ENCODE measurements at places on chromosomes 16 and 17. TPM values are rescaled to one million over a fixed set of nuclear protein-coding genes. Genes with fewer than 3 reads are reported as not detected.

Gene KRT28
- not detected for total RNA-seq

Gene SCGB1C2
- not detected for total RNA-seq

Gene CLEC10A
- total RNA-seq, result 0.14 TPM

Gene ASPHD1
- 1.3 TPM for total RNA-seq

Gene ZNF778
- total RNA-seq, result 14.0 TPM

Gene SCNN1B
- not detected for total RNA-seq

Gene KRT24
- total RNA-seq, result not detected

Gene TBC1D3L
- total RNA-seq, result 1.2 TPM

GRCh38 chr17:49567871-49568694 is 7.6 kb upstream of the NXPH3 start:
- DNase-seq, result peak; percentile 48

- DNase-seq, result no peak
These were observed 40.8 kb downstream of the NT5M start for GRCh38 chr17:17343896-17344506.

DNA sequence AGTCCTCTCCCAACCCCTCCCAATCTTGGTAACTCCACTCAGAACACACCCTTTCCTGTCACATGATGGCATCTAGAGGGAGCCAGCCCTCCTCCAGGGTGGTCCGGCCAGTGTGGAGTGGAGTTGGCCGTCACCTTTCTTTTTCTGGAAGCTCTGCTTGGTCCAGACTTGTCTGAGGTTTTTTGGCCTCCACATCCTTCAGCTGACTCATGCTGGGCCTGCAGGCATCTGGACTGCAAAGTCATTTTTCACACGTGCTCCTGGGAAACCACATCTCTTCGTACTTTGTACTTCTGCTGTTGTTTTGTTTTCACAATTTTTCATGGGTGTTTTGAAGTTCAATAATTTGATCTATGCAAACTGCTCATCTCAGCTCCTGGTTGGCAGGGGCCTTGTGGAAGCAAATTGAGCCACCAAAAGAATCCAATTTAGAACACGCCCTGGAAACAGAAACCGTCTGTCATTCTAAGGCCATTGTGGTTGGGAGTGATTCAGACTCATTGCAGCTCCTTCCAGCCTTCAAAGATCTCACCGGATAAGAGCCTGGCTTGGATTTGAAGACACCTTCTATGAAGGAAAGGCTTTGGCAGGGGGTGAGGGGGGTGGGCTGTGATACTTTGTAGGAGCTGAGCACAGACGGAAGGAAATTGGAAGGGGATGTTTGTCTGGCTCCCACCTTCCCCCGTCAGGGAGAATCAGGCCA is 42.4 kb upstream of the NF1 start:
- DNase-seq, result no peak

DNA sequence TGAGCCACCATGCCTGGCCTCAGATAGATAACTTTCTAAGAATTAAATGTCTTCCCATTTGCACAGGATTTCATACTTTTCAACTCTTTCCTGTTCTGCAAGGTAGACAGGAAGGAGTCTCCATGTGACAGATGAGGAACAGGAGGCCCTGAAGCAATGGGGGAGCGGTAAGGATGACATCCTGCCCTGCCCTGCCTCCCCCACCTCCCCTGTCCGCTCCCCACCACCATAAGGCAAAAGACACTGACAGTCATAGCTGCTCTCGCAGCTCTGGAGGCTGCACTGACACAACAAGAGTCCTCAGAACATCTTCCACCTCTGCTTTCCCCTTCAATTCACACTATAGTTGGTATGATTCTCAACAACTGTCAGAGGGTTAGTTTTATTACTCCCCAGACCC is 9.7 kb downstream of the CENPV start:
- no peak for DNase-seq

DNA sequence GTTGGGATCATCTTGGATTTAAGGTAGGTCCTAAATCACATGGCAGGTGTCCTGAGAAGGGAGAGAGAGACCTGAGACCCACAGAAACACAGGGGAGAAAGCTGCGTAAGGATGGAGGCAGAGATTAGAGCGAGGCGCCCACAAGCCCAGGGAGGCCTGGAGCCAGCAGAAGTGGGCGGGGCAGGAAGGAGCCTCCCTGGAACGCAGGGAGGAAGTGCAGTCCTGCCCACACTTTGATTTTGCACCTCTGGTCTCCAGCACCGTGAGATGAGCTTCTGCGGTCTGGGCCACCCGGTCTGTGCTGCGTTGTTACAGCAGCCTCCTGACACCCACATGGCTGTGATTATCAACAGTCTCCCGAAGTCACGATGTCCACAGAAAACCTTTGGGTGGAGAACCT is 6.4 kb downstream of the DNASE1L2 start:
- no peak for DNase-seq

DNA sequence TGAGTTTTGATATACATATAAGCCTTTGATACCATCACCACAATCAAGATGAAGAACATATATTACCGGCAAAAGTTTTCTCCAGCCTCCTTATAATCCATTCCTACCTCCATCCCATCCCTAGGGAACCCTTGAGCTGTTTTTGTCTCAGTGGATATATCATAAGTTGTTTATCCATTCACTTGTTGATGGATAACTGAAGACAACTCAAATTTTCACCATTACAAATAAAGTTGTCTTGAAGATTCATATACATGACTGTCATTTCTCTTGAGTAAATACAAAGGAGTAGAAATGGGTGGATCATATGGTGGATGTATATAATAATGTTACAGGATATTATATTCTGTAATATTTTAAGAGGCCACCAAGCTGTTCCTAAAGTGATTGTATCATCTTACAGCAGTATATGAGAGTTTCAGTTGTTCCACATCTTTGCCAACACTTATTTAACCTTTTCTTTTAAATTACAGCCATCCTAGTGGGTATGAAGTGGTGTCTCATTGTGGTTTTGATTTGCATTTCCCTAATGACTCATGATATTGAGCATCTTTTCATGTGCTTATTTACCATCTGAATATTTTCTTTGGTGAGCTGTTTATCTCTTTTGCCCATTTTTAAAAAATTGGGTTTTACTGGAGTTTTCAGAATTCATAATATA is 17.4 kb downstream of the NF1 start:
- DNase-seq, result no peak

- DNase-seq, result no peak
These were observed 5.1 kb downstream of the ATP2A1 start for GRCh38 chr16:28883221-28883996.

DNA sequence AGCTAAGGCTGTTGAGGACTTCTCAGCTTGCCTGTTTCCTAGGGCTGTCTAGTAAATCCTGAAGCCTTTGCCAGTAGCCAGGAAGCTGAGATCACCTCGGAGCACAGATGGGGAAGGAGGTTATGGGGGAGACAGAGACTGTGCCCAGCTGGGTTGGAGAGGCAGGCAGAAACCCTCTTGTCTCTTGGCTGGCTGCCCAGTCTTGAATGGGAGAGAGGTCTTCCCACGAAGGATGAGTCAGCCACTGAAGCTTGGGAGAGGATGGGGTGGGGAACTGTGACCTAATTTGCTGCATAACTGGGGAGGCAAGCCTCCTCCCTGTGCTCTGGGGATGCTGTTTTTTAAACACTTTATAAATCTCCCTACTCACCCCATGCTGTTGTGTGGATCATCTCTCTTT is 69.8 kb downstream of the SHISA9 start:
- DNase-seq, result no peak

DNA sequence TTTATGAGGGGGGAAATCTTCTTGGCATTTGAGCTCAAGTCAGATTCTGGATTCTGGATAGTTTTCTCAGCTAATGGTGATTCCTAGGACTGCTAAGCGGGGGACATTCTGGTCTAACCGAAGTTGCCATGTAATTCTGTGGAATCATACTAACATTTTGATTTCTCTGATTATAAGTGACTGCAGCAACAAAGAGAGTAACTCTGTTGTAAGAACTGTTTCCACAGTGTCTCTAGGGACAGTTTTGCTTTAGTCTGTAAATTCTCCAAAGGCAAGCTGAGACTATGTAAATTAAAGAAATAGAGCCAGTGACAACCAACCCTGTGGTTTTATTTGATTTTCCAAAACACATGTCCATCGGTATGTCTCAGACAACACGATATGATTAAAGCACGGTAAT is 286.2 kb downstream of the IRX3 start:
- no peak for DNase-seq

GRCh38 chr17:8859027-8859803 is 8.3 kb downstream of the PIK3R6 start:
- no peak for DNase-seq

DNA sequence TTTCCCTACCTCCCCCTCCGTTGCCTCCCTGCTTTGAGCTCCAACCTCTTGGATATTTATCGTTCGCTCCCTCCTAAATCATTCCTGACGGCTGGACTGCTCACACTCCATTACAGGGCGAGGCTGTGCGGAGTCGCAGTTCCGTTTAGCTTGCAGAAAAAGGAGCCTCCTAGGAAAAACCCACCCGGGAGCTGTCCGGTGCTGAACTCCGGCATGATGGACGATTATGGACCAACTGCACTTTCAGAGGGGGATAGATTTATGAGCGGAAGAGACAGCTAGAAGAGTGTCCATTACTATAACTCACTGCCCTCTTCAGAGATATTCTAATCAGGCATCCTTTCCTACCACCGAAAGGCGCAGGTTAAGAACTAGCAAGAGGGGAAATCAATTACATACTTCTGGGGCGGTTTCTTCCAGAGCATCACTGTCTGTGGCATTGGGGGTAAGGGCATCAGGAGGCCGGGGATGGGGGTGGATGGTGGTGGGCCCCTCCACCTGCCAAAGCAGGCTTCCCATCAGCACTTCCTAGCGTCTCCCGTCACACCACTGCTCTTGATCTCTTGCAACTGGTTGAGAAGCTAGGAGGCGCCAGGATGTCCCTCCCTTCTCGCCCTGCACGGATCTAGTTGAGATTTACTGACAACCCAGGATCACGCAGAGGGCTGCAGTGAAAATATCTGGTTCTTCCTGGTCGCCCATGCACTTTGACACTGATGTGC is 251.2 kb downstream of the ENGASE start:
- DNase-seq, result no peak

DNA sequence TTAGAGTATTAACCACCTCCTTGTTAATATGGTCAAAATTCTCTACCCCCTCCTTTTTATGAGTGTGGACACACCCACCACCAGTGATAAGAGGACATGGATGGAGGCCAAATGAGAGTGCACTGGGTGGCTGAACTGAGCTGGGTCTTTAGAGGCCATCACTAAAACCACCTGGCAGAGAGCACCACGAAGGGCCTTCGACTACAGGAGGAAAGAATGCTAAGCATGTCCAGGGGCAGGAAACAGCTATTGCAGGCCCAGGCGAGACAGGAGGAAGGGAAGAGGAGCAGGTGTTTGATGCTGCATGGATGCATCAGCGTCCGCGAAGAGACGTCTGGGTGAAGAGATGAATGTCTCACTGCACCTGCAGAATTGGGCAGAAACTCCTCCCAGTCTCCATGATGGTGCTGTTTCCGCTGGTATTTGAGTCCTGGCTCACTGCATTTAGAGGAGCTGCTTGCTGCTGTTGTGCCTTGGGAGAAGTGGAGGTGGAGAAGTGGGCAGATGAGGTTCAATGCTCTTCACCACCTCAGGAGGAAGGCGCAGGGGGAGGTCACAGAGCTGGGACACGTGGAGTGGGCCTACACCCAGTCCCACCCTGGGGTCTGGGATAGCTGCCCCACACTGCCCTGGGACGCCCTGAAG is 33.2 kb downstream of the SPHK1 start:
- no peak for DNase-seq

GRCh38 chr17:31202968-31203367 is 94.1 kb downstream of the OMG start:
- DNase-seq, result no peak

GRCh38 chr16:15572329-15573001 is 70.5 kb downstream of the MARF1 start:
- no peak for DNase-seq

- DNase-seq, result no peak
These were observed 8.5 kb downstream of the CPNE7 start for GRCh38 chr16:89583895-89584644.

DNA sequence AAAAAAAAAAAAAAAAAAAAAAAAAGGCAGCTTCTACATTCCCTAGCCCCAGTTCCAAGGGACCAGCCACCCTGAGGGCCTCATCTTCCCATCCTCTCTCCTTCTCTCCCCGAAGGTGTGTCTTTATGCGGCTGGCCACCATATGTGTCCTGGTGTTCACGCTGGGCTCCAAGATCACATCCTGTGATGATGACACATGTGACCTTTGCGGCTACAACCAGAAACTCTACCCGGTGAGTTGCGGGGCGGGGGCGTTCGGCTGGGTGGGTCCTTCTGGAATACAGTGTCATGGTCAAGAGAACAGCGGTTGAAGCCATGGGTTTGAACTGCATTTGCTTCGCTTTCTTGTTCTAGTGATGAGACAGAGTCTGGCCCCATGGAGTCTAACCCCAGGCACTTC is 22.6 kb upstream of the COQ7 start:
- DNase-seq, result no peak

GRCh38 chr17:65479282-65479681 is 82.2 kb downstream of the AXIN2 start:
- no peak for DNase-seq

GRCh38 chr16:85971902-85972638 is 73.1 kb downstream of the IRF8 start:
- no peak for DNase-seq

DNA sequence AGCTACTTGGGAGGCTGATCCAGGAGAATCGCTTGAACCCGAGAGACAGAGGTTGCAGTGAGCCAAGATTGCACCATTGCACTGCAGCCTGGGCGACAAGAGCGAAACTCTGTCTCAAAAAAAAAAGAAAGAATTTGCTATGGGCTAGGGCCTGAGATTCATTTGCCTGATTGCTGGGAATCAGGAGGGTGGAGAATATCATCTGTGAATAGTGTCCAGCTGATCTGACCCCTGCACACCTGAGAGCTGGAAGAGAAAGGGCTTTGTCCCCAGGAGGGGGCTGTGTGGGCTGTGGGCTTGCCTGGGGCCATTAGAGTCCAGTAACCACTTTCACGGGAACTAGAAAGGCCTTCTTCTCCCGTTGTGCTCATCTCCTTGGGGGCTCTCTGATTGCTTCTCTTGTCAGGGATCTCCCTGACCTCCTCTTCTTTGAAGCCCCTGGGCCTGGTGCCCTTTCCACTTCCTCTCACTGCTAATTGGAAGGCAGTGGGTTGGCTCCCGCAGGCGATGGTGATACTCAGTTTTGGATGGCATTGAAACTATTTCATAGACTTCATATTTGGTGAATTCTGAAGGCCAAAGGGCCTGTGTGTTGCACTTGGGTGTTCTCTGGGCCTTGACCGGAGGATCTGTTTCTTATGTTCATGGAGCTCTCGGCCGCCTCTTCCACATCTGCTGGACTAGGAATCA is 66.1 kb upstream of the NFAT5 start:
- DNase-seq, result no peak
